Mesothelial cell of epicardium (in vitro differentiated cells): ENCODE measurements at places on chromosomes 16 and 17. TPM values are rescaled to one million over a fixed set of nuclear protein-coding genes. Genes with fewer than 3 reads are reported as not detected.

- DNase-seq = no peak
Measured at GRCh38 chr17:41865596-41865893, 322 bp upstream of the KLHL11 start.

DNA sequence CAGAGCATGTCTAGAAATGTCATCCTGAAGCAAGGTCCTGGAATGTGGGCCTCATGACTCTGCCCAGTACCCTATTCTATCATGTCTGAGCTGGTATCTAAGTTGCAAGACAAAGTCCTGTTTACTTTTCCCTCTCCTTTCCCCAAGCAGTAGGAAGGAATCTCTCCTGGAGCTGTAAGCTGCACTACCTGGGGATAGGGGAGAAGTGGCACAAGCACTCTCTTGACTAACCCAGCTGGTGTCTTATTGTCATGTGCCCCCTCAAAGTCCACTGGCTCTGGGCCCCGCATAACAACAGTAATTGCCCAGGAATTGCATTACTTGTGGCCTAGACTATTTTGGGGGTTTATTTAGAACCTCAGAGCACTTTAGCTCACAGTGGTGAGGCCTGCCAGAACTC lies 1366.3 kb upstream of the GOT2 start:
- no peak for DNase-seq

The GPR139 gene
- total RNA-seq = not detected in 3 replicates

- DNase-seq = no peak
Measured at GRCh38 chr17:47847341-47848197, 3.4 kb downstream of the SP6 start.

The KRTAP16-1 gene
- not detected in 3 replicates for total RNA-seq

The ORMDL3 gene
- total RNA-seq = 67.1 to 78.3 TPM (median 69.4 TPM) in 3 replicates

DNA sequence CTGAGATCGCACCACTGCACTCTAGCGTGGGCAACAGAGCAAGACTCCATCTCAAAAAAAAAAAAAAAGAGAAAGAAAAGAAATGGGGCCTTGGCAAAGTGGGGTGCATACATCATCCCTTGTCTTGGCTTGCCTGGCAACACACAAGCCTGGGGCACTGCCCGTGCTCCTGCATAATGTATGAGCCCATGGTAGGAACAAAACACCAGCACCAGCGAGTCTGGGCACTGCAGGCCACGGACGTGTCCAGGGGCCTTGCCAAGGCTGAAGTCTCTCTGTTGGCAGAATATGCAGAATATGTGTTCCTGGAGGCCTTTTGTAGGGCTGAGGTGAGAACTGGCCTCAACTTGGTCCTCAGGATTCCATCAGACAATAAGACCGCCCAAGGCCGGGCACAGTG lies 15.7 kb upstream of the ALDOA start:
- no peak for DNase-seq

- no peak for DNase-seq
Measured at GRCh38 chr17:68228817-68229570, 18.8 kb upstream of the AMZ2 start.

- no peak for DNase-seq
Measured at GRCh38 chr17:80832266-80832676, 159.4 kb upstream of the CHMP6 start.

GRCh38 chr16:20844588-20844987 lies 38.3 kb downstream of the REXO5 start:
- no peak for DNase-seq

- no peak for DNase-seq
Measured at GRCh38 chr17:79342376-79342775, 267.8 kb downstream of the ENGASE start.

The QRICH2 gene
- 7.2 to 8.6 TPM (median 7.7 TPM) in 3 replicates for total RNA-seq

DNA sequence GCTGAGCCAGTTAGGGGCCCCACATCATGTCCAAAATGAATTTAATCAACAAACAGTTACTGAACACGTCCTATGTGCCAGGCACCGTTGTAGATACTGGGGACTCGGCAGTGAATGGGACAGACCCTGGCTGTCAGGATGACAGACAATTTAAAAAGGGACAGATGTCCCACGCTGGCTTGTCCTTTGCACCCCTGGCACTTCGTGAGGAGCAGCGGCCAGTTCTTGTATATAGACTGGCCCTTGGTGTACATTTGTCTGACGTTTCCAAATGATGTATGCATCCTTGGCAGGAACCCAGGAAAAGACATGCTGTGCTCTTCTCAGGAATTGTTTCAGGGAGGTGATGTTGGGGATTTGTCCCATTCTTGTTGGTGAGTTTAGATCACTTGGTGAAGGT lies 21.1 kb downstream of the IL4R start:
- DNase-seq = no peak

DNA sequence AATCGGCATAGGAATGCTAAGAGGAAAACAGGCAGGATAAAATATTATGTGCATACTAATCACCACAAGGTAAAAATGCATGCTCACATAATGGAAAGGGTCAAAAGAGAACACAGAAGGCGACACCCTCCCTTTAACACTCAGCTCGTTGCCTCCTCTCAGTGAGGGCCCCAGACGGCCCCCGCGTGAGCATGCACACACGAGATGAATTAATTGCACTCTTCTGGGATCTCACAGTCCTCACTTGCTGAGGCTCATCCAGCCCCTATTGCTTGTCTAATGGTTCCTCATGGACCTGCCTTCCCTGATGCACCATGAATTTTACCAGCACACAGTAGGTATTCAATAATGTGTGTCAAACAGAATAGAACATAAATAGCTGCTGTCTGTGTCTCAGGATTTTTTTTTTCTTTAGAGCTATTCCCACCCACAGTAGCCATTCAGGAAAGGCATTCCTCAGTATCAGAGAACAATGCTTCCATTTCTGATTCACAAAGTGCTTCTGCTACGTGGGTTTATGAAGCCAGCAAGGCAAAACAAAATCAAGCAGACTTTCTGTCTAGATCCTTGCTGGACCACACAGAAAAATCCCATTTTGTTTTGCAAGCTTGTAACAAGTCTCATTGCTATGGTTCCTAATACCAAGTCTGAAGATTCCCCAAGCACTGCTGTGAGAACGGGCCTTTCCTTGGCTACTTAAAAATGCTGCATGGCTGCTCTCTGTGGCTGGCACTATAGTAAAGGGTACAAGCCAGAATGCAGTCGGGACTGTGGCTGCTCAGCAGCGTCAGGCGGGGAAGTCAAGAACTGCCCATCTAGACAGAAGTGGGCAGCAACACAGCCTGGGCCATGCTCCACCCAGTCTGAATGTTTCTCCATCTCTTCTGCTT lies 43.6 kb downstream of the TOM1L2 start:
- no peak for DNase-seq

DNA sequence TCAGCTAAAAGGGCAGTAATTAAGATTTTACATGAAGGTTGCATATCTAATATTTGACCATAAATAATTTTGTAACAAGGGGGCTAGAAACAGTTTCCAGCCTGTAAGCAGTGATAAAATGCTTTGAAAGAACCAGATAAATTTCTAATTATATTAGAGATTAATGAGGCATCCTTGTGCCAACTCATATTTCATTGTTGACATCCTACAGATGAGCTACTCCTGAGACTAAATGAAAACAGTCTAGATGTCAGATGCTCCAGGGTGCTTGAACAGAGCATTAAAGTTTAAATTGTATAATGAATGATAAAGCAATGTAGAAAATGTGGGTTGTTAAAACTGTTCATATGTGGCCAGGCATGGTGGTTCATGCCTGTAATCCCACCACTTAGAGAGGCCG lies 23.3 kb downstream of the IQCK start:
- no peak for DNase-seq

DNA sequence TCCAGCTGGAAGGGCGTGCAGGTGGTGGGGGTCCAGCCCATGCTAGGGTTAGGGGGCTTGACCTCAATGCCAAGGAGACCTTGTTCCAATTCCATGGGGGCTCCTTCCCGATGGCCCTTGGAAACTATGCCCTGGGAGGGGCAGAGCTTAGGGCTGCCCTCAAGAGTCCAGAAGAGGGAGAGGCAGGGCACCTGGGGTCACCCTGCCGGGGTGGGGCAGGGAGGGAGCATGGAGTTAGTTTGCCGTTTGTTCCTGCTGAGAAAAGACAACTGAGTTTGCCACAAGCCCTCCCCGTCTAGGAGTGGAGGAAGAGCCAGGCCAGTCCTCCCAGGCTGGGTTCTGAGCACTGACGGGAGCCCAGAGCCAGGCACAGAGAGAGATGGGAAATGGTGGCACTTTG lies 21.4 kb downstream of the MMP15 start:
- no peak for DNase-seq

- DNase-seq = no peak
Measured at GRCh38 chr16:12896562-12896961, 4.8 kb upstream of the SHISA9 start.

- DNase-seq = no peak
Measured at GRCh38 chr17:56548661-56549060, 44.8 kb upstream of the NOG start.

The DOC2B gene
- total RNA-seq = 55.3 to 60.2 TPM (median 59.6 TPM) in 3 replicates

DNA sequence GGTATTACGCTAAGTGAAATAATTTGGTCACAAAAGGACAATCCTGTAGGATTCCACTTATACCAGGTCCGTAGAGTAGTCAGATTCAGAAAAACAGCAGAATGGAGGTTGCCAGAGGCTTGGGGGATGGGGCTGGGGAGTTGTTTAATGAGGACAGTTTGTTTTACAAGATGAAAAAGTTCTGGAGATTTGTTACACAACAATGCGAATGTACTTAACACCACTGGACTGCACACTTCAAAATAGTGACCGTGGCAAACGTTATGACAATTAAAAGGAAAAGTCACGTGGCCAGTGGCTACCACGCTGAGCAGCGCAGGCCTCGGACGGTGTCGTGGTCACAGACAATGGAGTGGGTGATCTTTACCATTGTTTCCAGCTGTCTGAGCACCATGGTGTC lies 338.1 kb downstream of the SEC14L1 start:
- DNase-seq = no peak

- no peak for DNase-seq
Measured at GRCh38 chr17:44906763-44907728, 7.8 kb upstream of the EFTUD2 start.

GRCh38 chr16:9941245-9941644 lies 241.0 kb downstream of the GRIN2A start:
- no peak for DNase-seq

GRCh38 chr17:55263569-55264277 lies 1.0 kb upstream of the HLF start:
- no peak for DNase-seq

GRCh38 chr16:65809627-65810026 lies 556.9 kb upstream of the CDH5 start:
- DNase-seq = no peak

DNA sequence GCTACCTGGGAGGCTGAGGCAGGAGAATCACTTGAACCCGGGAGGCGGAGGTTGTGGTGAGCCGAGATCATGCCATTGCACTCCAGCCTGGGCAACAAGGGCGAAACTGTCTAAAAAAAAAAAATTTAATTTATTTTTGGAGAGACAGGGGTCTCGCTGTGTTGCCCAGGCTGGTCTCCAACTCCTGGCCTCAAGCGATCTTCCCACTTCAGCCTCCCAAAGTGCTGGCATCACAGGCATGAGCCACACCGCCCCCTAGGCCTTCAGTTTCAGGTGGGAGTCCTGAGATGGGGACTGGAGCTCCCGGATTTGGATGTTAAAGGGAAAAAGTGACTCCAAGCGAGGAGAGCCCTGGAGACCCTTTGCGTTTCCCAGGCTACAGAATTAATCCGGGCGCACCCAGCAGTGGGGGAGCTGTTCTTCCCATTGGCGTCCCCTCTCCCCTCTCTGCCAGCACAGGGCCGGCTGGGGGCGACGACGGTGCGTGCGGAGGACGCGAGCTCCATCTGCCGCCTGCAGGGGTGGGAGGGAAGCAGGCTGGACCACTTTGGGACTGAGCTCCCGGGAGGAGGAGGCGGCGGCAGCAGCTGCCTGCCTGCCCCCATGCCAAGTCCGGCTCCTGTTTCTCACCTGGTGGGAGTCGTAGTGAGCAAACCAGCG lies 49.3 kb upstream of the USP7 start:
- DNase-seq = peak; percentile 45

The SLFN5 gene
- 46.2 to 50.0 TPM (median 46.9 TPM) in 3 replicates for total RNA-seq

DNA sequence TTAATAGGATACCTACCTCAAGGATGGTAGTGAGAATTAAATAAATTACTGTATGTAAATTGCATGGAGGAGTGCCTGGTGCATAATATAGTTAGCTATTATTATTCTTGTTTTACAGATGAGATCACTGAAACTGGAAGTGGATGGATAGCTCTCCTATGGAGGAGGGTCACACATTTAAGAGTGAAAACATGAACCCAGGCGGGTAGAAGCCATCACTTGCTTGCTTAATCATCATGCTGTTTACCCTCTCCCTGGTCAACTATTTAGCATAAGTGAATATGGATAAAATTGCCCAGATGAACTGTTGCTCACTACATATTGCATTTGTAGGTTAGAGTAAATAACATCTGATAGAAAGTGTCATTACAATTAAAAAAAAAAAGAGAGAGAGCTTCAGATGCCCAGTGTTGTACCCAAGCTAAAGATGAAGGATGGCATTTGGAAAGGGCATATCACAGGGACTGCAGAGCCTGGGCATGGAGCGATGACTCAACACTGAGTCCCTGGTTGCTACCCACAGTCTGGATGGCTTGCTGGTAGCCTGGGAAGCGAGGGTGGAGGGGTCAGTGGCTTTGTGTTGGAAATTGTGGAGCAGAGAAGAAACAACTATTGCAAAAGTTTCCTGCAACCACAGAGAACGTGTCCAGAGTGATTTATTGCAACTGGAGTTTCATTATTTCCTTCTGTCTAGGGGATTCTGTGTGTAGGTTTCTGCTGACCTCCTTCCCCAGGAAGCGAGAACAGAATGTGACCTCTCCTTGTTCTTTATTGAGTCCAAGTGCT lies 414.4 kb downstream of the SHISA9 start:
- DNase-seq = no peak

The ETV4 gene
- total RNA-seq = 4.4 to 5.6 TPM (median 5.4 TPM) in 3 replicates

The HS3ST3A1 gene
- 8.8 to 10.2 TPM (median 10.2 TPM) in 3 replicates for total RNA-seq

The COL1A1 gene
- 3,780 to 4,004 TPM (median 3,972 TPM) in 3 replicates for total RNA-seq

GRCh38 chr17:6073620-6074019 lies 3.4 kb downstream of the WSCD1 start:
- no peak for DNase-seq

DNA sequence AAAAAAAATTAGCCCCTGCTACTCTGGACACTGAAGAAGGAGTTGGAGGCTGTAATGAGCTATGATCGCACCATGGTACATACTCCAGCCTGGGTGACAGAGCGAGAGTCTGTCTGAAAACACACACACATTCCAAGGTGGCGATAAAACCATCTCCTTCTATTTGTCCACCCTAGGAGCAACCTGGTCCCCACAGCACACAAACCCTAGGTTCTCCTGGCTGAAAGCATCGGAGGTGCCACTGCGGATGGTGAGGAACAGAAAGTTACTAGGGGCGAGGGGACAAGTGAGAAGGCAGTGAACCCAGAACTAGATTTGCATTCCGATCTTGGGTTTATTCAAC lies 1.4 kb upstream of the ECI1 start:
- no peak for DNase-seq

The OR1F1 gene
- not detected in 3 replicates for total RNA-seq

DNA sequence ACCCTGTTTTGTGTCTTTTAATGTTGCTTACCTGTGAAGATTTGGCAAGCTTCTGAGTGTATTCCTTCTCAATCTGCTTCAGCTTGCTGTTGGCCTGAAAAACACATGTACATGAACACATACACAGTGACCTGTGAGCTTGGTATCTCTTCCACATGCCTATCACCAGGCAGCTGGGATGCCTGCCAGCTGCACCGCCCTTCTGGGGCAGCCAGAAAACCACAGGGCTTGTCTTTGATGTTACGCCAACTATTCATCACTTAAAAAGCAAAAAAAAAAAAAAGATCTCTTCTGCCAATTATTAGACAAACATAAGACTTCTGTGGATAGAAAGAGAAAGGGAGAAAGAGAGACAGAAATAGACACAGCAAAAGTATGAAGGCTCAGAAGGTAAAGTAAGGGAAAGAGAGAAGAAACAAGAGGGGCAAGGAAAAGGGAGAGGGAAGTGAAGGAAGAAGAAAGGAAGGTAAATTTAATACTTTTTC lies 189.2 kb upstream of the AXIN2 start:
- DNase-seq = peak; percentile 26

The NOXO1 gene
- total RNA-seq = 0.42 to 1.3 TPM (median 0.73 TPM) in 3 replicates

The PLEKHG4 gene
- 13.4 to 15.5 TPM (median 15.4 TPM) in 3 replicates for total RNA-seq
